ENCODE measurements at places on chromosomes 13 and 19. TPM values are rescaled to one million over a fixed set of nuclear protein-coding genes. Genes with fewer than 3 reads are reported as not detected.

Gene FGF22
- 0.26 TPM for total RNA-seq

Gene SYCN
- not detected for total RNA-seq

Gene C13orf42
- not detected for total RNA-seq

Gene ATP4A
- not detected for total RNA-seq

Gene CYP4F12
- total RNA-seq = not detected

Gene BRD4
- 28.3 TPM for total RNA-seq

Measured in pericardium fibroblast (primary cell).